ENCODE measurements at places on chromosomes 12 and 14.

DNA sequence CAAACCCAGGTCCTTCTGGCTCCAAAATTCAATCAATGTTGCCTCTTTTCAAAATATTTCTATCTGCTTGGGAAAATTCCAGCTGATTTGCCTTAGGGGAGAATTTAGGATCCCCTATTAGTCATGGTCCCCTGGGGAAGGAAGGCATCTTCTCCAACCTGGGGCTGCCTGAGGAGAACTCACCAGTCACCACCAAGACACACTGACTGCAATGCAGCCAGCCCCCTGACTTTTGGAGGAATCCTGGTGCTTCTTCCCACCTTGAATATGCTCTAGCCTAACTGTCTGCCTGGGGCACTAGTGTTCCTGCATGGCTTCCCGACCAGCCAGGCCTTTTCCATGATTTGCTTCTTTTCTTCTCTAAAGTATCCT lies 71.8 kb upstream of the BCL2L14 start:
- DNase-seq: no peak

GRCh38 chr12:41993283-41993682 lies 151.4 kb downstream of the GXYLT1 start:
- no peak for DNase-seq

DNA sequence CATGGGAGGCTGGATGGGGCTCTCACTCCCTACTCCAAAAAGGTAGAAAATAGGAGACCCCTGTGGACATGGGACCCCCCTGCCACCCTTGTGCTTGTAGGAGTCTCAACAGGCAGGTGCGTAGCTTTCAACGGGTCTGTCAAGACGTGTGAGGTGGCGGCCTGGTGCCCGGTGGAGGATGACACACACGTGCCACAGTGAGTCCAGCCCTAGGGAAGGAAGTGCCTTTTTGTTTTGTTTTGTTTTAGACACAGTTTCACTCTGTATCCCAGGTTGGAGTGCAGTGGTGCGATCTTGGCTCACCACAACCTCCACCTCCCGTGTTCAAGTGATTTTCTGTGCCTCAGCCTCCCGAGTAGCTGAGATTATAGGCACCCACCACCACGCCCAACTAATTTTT lies 12.9 kb downstream of the P2RX4 start:
- peak; percentile 55 for DNase-seq

GRCh38 chr14:24289649-24290280 lies 9.8 kb downstream of the DHRS1 start:
- no peak for DNase-seq
